ENCODE measurements at places on chromosomes 16 and 17.

DNA sequence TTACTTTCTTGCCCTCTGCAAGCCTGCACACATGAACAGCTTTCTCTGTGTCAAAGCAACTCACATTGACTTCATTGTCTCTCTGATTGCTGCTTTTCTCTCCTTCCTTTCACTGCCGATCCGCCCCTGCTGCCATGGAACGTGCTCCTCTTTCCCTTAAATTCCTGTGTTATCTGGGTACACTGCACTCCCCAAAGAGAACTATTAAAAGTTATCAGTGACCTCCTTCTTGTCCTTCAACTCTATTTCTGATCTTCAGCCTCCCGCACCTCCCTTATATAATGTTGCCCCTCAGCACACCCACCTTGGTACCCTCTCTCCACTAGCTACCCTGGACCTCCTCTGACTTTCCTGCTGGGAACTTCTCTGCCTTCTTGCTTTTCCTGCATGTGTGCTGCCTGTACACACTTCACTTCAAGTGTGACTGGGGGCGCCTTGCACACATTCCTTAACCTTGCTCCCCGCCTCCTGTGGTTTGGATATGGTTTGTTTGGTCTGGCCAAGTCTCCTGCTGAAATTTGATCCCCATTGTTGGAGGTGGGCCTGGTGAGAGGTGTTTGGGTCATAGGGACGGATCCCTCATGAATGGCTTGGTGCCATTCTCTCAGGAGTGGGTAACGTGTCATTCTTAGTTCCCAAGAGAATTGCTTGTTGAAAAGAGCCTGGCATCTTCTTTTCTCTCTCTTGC, 26.7 kb upstream of the PMP22 start:
- DNase-seq: no peak

DNA sequence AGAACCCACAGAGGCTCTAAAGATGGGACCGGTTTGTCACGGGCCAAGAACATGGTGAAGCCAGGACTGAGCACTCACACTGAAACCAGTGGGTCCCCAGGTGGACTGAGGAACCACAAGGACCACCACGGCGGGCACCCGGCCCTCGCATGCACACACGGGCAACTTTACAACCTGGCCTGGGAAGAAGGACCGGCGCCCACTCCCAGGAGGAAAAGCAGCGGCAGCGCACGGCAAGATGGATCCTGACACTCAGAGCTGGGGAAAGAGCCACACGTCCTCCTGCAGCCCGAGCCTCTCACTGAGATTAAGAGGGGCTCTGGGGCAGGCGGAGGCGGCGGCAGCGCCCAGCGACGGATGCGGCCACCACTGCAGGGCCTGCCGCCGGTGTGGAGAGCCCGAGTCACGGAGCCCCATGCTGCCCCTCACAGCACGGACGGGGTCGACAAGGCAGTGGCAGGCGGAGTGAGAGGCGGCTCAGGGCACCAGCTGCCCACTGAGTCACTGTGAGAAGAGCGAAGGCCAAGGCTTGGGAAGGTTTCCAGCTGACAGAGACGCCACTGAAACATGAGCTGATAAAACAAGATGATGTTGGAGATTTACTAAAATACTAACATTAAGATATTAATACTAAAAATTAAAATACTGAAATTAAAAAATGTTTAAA, 118.3 kb downstream of the ANKRD11 start:
- DNase-seq: no peak

DNA sequence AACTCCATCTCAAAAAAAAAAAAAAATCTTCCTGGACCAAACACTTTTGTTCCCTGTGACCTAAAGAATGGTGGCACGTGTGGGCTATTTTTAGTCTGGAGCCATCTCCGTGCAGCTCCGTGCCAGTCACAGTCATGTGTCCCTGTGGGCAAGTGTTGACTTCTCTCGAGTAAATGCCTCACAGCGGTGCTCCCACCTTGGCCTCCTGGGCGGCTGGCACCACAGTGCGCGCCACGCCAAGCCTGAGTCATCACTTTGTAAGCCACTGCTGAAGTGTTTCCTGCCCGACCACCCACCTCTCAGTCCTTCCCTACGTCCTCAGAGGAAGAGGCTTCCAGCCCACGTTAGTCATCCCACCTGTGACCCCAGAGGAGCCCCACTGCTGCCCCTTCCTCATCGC, 10.9 kb upstream of the HEXD start:
- DNase-seq: peak; percentile 18

- no peak for DNase-seq
Measured at GRCh38 chr17:61489719-61490490, 37.7 kb downstream of the TBX4 start.

- DNase-seq: no peak
Measured at GRCh38 chr16:54542805-54543505, 256.4 kb upstream of the IRX3 start.

DNA sequence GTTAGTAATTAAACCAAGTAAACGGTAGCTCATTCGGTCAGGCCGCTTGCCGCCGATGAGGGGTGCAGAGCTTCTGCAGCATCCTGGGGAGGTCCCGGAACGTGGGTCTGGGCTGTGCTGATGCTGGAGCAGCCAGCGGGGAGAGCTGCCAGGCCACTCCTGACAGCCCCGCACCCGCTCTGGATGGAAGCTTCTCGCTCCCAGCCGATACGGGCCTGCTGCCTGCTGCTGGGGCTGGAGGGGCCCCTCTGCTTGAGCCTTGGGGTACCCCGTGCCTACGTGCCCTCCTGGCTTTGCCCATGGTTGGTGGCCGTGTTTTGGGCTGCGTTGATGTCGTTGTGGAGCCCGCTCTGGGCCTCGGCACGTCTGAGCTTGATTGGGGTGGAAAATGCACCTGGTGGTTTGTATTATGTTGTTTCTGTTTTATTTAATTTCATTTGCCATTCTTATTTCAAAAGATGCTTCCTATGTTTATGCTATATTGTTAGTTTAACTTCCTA, 41.6 kb upstream of the ZNF750 start:
- DNase-seq: no peak

DNA sequence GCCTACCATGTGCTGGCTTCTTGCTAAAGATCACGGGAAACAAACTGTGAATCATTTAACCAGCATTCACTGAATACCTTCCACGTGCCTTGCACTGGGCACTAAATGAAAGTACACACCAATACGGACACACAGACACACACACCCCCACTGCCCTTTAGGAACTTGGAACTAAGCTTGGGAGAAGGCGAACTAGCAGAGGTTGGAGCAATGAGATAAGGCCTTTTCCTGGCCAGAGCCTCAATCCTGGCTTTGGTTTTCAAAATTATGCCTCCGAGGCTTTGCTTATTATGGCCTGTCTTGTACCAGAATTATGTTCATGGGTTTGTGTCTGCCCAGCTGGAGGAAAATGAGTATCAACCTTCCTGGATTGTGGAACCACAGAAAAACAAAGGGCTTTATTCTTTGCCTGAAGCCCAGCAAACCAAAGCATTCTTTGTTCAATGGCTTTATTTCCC, 32.3 kb downstream of the CPPED1 start:
- no peak for DNase-seq

DNA sequence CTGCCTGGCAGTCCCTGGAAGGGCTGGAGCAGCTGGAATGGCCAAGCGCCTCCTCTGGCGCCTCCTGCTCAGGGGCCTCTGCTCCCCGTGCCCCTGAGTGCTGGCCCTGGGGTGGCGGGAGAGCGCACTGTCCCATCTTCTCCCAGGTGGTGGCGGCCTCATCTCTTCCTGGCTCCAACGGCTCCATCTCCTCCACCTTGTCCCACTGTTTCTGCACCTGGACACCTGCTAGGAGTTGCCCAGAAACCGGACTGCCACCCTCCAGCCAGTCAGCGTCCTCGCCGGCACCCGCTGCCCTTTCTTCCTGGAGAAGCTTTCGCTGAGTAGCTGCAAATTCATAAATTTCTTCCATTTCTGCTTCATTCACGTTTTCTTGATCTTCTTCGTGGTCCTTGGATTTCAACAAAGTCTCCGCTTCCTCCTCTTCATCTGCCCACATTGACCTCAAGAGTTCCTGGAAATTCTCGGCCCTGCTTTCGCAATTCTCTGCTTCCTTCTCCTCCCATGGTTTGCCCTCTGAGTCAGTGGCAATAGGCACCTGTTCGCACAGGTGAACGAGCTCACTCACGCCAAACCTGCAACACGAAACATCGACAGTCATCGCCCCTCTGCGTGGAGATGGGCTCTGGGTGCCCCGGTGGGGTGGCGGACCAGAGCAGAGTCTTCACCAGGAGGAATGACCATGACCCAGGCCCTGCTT, 13.7 kb upstream of the NLRC3 start:
- DNase-seq: peak; percentile 61

- peak; percentile 53 for DNase-seq
Measured at GRCh38 chr17:28992625-28993600, 12.9 kb downstream of the SEZ6 start.

DNA sequence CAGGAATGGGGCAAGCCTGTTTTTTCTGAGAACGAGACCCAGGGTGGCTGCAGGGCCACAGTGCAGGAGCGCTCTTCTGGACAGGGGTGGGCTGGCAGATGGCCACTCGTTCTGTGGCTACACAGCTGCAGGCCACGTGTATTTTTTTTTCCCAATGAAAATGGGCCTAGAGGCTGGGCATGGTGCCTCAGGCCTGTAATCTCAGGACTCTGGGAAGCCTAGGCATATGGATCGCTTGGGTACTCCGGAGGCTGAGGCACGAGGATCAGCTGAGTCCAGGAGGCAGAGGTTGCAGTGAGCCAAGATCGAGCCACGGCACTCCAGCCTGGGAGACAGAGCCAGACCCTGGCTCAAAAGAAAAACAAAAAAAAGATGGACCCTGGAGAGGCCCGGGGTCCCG, 6.8 kb downstream of the UNKL start:
- no peak for DNase-seq

DNA sequence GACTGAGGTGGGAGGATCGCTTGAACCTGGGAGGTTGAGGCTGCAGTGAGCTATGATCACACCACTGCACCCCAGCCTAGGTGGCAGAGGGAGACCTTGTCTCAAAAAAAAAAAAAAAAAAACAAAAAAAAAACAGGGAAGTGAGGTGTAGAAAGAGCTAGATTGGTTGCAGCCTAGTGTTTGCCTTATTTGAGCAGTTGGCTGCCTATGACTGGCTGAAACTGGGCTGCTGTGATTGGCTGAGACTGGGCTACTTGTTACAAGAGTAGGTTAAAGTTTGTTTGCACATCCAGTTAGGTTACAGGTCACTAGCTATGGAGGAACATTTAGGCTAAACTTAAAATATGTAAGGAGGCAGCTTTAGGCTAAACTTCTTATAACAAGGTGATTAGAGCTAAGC, 5.7 kb downstream of the DHRS7B start:
- peak; percentile 68 for DNase-seq

- DNase-seq: no peak
Measured at GRCh38 chr17:48997103-48997826, at the start of gene IGF2BP1. Gene IGF2BP1 (plus strand): TSS chr17:48997385. CDS start chr17:48997746, 361 bp downstream.

DNA sequence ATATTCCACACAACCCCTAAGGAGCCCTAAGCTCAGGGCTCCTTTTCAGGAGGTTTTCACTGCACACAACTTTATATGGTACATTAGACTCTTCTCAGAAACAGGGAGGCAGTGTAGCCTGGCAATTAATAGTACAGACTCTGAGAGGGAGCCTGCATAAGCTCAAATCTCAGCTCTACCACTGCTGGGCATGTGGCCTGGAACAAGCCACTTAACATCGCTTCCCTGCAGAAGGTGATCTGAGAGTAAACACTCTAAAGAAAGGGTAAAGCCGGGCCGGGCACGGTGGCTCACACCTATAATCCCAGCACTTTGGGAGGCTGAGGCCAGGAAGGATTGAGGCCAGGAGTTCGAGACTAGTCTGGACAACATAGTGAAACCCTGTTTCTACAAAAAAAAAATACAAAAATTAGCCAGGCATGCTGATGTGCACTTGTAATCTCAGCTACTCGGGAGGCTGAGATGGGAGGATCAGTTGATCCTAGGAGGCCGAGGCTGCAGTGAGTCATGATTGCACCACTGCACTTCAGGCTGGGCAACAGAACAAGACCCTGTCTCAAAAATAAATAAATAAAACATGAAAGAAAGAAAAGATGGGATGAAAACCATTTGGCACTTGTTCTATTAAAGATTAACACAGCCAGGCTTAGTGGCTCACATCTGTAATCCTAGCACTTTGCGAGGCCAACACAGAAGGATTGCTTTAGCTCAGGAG, 70.7 kb upstream of the DNAJA2 start:
- DNase-seq: no peak

- no peak for DNase-seq
Measured at GRCh38 chr17:51398687-51399086, 138.3 kb downstream of the UTP18 start.

- DNase-seq: no peak
Measured at GRCh38 chr16:49867796-49868668, 12.1 kb upstream of the ZNF423 start.

GRCh38 chr16:9567666-9568065, 476.2 kb downstream of the HAPSTR1 start:
- DNase-seq: no peak

DNA sequence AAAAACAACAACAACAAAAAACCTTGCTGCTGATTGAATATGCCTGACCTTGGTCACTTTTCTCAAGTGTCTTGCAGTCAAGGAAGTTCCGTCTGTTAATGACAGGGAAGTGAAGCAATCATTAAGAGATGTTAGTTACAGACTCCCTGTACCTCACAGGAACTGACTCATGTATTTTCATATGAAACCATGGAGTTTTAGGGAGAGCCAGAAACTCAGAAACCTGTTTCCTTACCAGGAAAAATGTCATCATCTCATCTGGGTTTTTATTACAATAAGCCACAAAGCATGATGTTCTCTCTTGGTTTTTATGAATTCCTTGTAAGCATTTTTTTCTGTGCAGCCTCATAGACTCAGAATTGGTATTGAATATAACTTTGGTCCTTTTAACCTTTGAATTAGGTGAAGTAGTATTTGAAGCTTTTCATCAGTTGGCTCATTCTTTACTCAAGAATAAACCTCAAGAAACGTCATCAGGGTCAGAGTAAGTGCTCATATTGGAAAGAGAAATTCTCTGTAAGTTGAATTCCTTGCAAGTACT, 10.3 kb downstream of the LYRM1 start:
- DNase-seq: peak; percentile 96

- DNase-seq: peak; percentile 15
Measured at GRCh38 chr17:56653877-56654276, 60.4 kb downstream of the NOG start.

- DNase-seq: no peak
Measured at GRCh38 chr17:31357839-31358394, 33.6 kb upstream of the RAB11FIP4 start.

- DNase-seq: no peak
Measured at GRCh38 chr16:8845699-8846298, 23.0 kb downstream of the CARHSP1 start.

Data from CD14-positive monocyte (primary cell).